ENCODE measurements at places on chromosomes 4 and X. TPM values are rescaled to one million over a fixed set of nuclear protein-coding genes. Genes with fewer than 3 reads are reported as not detected.

DNA sequence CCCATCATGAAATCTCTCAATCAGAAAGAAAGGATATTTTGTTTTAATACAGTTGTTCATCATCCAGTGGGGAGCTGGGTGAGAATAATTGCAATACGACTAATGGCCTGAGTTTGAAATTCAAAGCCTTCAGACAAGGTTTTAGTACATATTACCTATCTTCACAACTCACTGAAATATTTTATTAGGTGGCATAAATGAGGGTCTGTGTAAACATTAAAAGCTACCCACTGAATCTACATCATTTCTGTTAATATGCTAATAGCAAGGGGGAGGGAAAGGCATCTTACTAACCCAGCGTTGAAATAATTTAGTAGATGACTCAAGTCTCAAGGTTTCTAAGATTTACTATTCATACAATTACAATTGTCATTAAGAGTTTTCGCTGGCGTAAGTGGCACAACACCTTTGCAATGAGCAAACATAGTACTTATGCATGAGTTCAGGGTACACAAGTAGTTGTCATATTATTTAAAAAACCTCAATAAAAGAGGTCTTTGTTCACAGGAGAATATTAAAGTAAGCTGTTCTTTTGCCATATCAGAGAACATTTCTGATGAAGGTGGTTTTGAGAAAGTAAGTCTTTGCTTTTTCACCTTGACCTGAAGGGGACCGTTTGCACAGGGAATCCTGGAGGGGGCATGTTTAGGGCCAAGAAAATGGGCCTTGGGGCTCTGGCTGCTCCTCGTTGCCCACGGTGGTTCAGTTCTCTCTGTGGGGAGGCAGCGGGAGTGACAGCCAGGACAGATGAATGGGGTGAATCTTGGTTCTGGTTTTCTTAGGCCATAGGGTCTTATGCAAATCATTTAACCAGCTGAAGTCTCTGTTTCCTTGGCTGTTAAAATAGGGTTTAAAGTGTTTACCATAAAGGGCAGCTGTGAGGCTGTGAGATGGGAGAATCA is 4.5 kb upstream of the RHOH start:
- H3K36me3 ChIP-seq: no peaks in the 10 kb centered on the region
- peaks cover 49% of the 10 kb centered on the region for H3K4me1 ChIP-seq
- no peaks in the 10 kb centered on the region for H3K27me3 ChIP-seq
- no peak for DNase-seq
- H3K27ac ChIP-seq: peak overlapping the region; percentile 100

DNA sequence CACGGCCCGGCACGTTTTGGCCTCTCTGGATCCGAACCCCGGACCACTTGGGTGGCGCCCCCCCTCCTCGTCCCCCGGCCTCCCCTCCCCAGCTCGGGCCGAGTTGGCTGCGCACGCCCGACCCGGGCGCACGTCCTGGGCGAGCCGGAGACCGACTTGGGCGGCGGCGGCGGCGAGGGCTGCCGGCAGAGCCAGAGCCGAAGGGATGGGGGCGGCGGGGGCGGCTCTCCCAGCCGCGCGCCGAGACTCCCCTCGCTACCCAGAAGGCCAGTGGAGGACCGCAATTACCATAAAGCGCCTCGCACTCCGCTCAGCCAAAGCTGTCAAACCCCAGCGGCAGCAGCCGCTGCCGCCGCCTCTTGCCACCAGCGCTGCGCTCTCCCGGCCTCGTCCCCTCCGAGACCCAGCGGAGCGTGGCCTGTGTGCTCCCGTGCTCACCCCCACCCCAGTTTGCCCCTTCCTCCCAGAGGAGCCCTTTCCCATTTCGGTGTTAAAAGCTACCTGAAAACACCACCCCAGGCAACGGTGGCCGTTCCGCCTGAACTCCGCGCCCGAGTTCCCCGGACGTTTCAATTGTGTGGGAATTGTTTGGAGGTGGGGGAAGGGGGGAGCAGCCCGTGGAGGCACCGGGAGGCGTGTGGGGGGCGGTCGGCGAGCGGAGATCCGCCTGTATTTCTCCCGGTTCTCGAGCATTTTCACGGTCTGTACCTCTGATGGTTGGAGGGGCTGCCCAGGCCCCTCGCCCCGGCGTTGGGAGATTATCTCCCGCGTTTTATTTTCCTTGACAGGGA is 701 bp upstream of the BCOR start:
- peak overlapping the region; percentile 58 for H3K27ac ChIP-seq
- H3K36me3 ChIP-seq: no peaks in the 10 kb centered on the region
- DNase-seq: no peak
- peaks cover 7% of the 10 kb centered on the region for H3K4me1 ChIP-seq
- H3K4me3 ChIP-seq: peak overlapping the region; percentile 56

GRCh38 chr4:52407545-52407944 is 251.6 kb downstream of the USP46 start:
- no peak for DNase-seq
- no peaks in the 10 kb centered on the region for H3K36me3 ChIP-seq
- no peak overlapping the region for H3K4me3 ChIP-seq

CITED1 gene
- total RNA-seq: not detected
